Omental fat pad (tissue), 4 donors: ENCODE measurements at places on chromosomes 7 and 10. TPM values are rescaled to one million over a fixed set of nuclear protein-coding genes. Genes with fewer than 3 reads are reported as not detected.

DNA sequence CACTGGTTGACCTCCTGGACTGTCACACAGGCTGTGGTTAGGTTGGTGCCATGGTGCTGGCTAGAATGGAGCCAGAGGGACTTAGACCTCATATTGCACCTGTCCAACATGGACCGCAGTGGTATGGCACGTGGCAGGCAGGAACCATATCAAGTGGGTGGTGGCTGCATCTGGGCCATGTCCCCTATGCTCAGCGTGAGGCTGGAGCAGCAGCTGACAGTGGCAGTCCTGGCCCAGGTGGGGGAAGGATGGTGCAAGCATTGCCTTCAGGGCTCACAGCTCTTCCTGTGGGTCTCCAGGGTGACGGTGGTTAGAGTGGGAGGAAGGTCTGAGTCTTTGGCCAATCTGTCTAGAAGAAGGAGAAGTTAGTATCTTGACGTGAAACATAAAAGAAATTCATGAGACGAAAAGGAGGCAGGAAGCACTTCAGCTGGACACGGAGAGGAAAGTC is 54.5 kb upstream of the PFKFB3 start:
- no peak for DNase-seq

DNA sequence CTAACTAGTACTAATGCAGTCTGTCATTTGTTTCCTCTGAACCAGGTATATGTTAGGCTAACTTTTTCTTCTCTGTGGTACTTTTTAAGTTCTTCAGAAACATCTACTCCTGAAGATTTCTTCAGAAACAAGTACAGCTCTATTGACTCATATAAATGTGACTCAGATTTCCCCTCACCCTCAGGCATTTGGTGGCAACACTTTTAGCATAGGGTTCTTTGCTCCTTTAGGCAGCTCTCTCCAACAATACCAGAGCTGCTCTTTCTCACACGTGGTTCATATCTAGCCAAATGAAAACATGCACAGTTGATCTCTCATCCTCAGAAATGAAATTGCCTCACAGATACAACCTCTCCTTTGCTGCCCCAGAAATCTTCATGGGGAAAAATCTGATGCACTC is 939.8 kb downstream of the SORCS1 start:
- no peak for DNase-seq

GRCh38 chr7:69429911-69430383 is 168.3 kb upstream of the AUTS2 start:
- DNase-seq, result no peak

EMX2 gene
- total RNA-seq, result not detected

- no peak for DNase-seq
Observed at GRCh38 chr7:9083837-9084236, 650.4 kb downstream of the NXPH1 start.

KCND2 gene
- total RNA-seq, result 3.8 TPM

DNA sequence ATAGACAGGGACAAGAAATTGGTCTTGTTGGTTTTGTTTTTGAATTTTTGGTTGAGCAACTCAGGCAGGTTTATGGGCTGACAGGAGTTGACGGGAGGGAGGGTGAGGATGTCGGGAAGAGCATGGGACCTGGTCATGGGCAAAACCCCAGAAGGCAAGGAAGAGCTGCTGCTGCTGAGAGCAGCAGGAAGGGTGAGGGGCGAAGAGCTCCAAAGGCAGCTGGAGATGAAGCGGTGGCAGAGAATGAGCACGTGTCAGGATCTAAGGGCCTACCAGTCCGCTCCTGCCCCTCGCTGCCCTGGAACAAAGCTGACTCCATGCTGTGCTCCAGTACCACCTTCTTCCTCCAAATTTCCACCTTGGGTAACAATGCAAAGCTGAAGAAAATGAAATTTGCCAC is 84.3 kb downstream of the ARHGAP22 start:
- DNase-seq, result no peak

SPDYE2B gene
- total RNA-seq, result not detected
